AG04450 (cell line): ENCODE measurements at places on chromosomes 13 and 19.
A peak's percentile ranks its signal among the peaks of the same experiment; 100 is the strongest.

DNA sequence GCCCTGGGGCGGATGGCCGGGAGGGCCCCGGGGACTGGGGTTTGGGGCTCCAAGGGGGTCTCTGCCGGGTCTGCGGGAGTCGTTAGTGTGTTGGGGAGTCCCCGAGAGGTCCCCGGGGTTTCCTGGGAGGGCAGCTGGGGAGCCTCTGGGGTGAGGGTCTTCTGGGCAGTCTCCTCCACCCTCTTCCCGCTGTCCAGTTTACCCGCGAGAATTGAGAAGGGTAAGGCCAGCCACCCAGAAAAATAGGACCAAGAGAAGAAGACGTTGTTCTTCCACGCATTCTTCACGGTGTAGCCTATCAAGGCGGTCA lies 1.0 kb upstream of the ETFB start:
- no peak for DNase-seq

GRCh38 chr19:802498-803098 lies 5.3 kb downstream of the PTBP1 start:
- no peak for DNase-seq

GRCh38 chr19:5122121-5122400 lies 153.1 kb downstream of the KDM4B start:
- no peak for DNase-seq

GRCh38 chr19:19403373-19403901 lies 2.0 kb upstream of the GATAD2A start:
- DNase-seq = no peak

DNA sequence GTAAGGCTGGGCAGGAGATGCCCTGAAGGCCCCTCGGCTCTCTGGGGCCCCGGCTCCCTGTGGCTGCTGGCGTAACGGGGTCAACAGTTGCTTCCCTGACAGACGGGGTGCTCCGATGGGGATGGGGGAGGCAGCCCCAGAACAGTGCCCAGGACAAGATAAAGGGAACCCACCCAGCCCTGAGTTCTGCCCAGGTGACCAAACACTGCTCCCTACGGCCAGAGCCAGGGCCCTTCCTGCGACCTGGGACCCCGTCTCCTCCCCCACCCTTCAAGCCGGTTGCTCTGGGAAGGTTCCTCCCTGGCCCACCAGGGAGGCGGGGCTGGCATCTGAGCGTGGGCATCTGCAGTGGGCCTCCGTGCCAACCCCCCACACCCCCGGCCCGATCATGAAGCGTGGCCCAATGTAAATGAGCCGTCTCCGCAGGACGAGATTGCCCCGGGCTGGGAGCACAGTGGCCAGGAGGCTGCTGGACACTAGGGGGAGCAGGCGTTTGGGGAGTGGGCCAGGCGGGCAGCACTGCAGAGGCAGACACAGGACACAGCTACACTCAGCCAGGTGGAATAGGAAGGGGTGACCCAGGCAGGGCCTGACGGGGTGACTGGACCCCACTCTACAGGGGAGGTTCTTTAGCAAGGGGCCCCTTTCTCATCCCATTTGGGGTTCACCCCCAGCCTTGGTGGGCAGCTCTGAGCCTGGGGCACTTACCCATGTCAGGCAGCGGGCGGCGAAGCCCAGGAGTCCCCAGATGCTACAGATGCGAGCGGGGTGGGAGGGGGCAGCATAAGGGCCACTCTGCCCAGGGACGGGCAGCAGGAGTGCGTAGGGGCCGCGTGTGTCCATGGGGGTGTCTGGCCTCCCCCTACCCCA lies 1.2 kb upstream of the NKPD1 start:
- DNase-seq = no peak

DNA sequence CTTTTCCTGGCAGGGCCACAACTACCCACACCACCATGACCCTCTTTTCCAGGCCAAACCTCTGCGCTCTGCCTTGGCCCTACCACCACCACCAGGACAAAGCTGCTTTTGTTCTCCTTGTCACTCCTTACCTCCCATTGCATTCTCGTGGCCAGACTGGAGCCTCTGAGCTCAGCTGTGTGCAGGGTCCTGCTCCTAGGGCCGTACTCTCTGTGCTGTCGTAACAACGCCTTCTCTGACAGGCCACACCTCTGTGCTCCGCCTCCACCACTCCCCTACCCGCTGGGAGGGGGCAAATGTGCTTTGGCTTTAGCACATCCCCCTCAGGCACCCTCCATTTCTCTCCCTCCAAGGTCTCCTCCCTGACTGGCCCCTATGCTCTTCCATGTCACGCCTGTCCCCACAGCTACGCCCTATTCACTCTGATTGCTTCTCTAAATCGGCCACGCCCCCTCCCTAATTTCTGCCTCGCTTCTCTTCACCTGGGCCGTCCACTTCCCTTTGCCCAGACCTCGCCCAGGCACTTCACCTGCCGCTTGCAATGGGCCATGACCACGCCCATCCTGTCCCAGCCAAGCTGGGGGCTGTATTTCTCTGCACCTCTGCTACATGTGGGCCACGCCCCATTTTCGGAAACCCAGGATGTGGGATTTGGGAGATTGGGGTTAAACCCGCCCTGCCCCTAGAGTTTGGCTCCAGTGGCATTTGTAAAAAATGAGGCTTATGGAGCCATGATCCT lies 472.3 kb downstream of the KLF12 start:
- no peak for DNase-seq

- no peak for DNase-seq
These were observed 1130.2 kb upstream of the MIR17HG start for GRCh38 chr13:90217275-90217674.

DNA sequence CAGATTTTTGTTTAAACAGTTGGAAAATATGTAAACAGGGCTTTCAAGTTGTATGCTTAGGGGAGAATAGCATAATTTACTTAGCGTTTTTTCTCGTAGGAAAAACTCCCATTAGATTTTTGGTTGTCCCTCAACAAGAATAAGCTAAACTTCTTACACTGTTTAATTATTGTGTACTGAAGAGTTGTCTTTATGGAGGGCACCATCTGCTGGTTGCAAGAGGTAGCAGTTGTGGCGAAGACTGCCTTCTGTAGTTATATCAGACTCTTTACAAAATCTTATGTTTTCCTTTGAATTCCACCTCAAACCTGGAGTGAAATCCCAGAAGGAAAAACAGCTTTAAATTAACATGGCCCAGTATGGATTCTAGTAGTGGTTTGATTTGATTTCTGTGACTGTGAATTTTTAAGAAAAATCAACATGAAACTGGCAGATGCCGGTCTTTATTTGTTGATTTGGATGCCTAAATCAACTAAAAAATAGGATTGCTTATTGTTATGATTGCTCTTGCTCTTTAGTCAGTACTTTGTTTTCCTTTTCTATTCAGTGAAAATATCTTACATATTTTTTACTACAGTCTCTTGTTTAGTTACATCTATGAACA lies 53.4 kb downstream of the PDS5B start:
- DNase-seq = peak; percentile 24

DNA sequence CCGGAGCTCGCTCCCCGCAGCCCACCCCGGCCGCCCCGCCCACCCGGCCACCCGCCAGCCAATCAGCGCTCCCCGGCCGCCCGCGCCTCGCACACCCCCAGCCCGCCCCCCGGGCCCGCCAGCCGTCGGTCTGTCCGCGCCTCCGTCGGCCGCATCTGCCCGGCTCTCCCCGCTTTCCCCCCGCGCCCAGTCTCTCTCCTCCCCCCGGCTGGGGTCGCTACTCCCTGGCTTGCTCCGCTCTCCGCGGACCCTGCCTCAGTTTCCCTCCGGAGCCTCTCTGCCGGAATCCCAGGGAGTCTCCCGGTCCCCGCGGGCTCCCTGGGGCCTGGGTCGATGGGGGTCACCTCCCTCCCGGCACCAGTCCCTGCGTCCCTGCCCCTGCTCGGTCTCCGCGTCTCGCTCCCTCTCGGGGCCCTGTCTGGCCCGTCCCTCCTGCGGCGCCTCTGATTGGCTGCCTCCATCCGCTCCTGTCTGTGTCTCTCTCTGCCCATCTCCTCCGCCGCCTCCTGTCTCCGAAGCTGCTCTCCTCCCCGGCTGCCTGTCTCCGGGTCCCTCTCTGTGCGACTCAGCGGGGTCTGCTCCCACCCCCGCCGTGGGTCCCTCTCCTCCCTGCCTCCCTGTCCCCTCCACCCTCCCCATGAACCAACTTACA lies 484 bp downstream of the IL11 start:
- DNase-seq = peak; percentile 42

- DNase-seq = no peak
These were observed 32.3 kb upstream of the GJB6 start for GRCh38 chr13:20264271-20265018.

GRCh38 chr19:17522988-17523872 lies 11.8 kb downstream of the PGLS start:
- no peak for DNase-seq

- no peak for DNase-seq
These were observed 2.7 kb upstream of the KLK2 start for GRCh38 chr19:50870417-50871089.
